Mesenteric fat pad (tissue), 1 donor: ENCODE measurements at places on chromosomes 6 and 20. TPM values are rescaled to one million over a fixed set of nuclear protein-coding genes. Genes with fewer than 3 reads are reported as not detected.

Gene PTCHD4
- total RNA-seq, result 1.4 TPM

DNA sequence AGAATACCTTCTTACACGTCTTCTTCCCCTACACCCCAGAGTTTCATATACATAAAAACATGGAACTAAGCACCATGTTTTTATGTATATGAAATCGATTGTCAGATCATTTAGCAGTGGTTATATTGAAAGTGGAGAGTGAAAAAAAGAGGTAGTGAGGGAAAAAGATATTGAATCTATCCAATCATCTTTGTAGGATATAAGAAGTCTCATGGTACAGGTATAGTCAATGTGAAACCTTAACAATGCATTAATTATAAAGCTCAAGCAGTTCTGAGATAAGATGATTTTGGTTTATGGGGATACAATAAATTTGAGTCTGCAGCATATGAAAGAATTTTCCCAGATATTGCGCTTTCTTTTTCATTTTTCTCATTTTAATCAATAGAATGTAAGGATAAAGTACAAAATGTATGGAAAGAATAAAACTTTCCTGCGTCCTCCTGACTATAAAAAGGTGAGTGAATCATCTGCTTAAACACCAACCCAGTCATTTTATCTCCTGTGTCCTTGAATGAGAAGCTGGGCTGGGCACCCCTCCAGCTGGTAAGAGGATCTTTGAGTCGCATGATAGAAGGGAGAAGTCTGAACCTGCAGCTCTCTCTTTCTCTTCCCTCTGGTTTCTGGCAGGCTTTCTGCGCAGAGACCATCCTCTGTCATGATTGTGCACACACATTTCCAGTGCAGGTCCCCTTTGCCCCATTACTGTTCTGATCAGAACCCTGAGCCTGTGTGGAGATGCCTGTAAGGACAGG is 28.1 kb upstream of the AKIRIN2 start:
- DNase-seq, result no peak

DNA sequence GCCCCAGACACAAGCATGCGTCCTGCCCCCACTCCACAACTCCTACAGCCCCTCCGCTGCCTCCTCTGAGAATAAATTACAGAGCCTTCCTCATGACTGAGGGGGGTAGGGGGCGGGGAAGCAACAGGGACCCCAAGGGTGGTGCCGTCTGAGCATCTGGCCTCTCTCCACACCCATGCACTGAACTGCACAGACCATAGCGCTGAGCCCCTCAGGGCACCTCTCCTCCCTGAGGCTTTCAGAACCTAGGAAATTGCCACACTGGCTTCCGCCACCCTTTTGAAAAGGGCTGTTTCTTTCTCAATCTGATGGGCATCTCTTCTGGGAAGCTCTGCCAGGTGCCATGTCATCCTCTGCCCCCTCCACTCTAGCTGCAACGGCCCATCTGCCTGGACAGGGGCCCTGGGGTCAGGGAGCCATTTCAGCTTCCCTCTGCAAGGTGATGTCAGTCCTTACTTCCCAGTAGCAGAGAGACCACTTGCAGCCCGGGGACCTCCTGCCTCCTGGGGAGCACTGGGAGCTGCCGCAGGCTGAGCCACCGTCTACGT is 2.5 kb downstream of the CST7 start:
- peak; percentile 78 for DNase-seq

- no peak for DNase-seq
Measured at GRCh38 chr20:59666586-59666985, 62.2 kb downstream of the PHACTR3 start.

Gene B3GALT4
- 10.7 TPM for total RNA-seq

DNA sequence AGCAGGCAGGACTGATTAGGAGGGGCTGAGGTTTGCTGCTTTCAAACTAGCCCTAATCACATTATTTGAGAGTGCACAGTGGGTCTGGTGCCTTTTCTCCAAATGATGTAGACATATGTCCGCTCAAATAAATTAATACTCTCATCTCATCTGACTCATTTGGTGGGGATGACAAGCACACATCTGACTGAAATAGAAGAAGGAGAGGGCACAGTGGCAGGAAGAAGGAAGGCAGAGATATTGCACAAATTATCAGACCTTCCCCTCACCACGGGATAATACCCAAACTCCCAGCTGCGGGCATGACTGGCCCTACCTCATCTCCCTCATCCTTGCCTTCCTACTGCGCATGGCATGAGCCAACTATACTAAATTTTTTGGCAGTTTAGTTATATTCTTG is 33.9 kb upstream of the TNFRSF21 start:
- DNase-seq, result no peak

GRCh38 chr6:45447716-45448115 is 70.0 kb upstream of the SUPT3H start:
- DNase-seq, result no peak

DNA sequence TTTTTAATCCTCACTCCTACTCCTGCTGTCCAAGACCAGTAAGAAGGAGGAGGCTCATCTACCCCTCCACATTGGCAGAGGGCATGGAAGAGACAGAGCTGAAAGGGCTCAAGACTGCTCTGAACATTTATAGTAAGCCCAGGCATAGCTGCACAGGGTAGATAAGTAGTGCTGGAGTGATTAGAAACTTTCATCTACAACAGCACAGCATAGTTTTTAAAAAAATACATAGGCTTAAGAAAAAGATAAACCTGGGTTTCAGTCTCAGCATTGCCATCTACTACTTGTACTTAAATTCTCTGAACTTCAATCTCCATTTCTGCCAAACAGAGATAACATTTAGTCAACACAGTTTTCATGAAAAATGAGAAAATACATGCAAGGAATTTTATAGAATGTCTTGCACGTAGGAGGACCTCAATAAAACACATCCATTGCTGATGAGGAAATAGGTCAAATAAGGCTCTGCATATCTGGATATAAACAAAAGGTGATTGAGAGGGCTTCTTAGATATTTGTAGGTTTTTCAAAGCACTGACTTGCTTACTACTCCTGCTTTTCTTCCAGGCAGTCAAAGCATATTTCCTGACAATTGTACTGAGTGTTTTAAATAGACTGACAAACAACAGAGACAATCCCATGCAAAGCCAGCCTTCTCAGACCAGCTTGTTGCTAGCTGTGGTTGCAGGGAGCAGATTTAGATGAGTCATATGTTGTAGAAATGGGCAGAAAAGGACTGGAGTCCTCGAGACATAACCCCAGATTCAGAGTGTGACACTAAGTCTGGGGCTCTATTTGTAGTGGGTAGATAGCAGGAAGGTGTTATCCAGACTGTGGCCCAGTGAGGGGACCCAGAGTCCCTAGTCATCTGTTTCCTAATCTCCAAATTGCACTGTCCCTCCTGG is 107.4 kb upstream of the TAB2 start:
- DNase-seq, result no peak

DNA sequence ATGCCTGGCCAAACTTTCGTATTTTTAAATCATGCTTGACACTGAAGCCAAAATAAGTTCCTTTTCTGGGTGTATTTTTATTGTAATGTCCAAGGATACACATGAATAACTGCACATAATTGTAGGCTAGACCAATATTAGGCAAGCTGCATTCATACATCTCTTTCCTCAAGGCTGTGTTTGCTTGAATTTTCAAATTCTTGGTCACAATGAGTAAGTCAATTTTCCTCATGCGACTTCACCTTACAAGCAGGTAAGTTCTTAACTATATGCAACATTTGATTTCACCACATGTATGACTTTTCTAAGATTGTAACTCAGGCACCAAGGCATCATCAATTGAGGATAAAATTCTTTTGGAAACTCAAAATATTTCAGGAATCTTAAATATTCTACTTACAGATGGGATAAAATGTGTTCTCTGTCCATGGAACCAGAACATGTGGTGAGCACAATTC is 112.4 kb upstream of the ZNF217 start:
- DNase-seq, result no peak

Gene PPIL6
- total RNA-seq, result 2.3 TPM

Gene NELFCD
- total RNA-seq, result 43.9 TPM

DNA sequence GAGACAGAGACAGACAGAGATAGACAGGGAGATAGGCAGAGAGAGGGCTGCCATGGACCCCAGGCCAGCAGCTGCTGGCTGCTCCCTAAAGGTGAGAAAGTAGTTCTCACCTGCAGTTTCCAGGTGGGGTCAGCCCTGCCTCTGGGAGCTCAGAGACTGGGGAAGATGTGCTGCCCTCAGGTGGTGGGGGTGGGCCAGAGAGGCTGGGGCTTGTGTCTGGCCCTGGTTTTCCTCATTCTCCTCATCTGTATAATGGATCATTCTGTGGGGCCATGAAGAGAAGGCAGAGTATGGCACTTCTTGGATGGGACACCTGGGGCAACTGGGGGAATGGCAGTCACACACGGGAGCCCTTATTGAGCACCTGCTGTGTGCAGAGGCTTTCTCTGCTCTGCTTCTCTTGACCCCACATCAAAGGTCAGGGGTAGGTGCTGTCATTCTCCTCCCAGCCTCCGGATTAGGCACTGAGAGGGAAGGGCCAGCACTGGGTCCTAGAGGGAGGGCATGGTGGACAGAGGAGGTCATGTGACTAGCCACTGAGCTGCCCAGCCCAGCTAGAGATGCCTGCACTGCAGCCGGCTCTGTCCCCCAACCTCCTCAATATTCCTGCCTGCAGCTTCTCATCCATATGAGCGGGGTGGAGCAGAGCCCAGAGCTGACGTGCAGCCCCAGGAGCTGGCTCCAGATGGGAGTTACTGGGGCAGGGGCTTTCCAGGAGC is 4.1 kb downstream of the ANGPT4 start:
- DNase-seq, result peak; percentile 65

DNA sequence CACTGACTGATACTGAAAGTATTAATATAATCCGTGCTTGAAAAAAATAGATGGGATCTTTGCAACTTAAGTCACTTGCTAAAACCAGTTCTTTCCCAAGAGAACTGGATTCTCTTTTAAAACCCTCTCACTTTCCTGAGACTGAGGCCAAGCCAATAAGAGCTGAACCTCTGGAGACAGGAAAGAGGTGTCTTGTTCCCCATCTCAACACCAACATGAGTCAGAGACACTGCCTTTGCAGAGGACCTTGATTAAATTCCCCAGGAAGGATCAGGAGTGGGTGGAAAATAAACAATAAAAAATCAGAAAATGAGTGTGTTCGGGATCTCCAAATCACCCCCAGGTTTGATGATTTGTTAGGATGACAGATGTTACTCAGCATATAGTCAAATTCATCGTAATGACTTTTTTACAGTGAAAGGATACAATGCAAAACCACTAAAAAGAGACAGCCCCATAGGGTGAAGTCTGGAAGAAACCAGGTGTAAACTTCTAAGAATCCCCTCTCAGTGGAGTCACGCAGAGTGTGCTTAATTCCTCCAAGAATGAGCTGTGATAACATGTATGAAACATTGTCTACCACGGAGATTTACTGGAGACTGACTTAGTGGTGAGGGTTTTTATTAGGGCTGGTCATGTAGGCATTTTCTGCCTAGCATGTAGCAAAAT is 122.8 kb upstream of the BEND3 start:
- no peak for DNase-seq

Gene C4A
- total RNA-seq, result 36.2 TPM

DNA sequence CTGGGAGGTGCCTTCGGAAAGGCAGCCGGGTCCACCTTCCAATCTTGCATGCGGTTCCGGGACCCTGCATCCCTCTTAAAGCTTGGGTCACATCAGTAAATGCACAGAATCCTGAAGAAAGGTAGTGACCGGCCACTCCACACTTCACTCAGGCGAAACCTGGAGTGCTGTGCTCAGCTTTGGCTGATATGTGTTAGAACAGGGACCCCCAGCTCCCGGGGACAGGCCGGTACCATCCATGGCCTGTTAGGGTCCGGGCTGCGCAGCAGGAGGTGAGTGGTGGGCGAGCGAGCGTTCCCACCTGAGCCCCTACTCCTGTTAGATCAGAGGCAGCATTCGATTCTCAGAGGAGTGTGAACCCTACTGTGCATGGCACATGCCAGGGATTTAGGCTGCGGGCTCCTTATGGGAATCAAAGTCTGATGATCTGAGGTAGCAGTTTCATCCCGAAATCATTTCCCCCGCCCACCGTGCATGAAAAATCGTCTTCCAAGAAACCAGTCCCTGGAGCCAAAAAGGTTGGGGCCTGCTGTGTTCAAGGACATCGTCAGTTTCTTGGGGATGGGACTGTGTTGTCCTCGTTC is 143.0 kb downstream of the ERMARD start:
- peak; percentile 41 for DNase-seq

DNA sequence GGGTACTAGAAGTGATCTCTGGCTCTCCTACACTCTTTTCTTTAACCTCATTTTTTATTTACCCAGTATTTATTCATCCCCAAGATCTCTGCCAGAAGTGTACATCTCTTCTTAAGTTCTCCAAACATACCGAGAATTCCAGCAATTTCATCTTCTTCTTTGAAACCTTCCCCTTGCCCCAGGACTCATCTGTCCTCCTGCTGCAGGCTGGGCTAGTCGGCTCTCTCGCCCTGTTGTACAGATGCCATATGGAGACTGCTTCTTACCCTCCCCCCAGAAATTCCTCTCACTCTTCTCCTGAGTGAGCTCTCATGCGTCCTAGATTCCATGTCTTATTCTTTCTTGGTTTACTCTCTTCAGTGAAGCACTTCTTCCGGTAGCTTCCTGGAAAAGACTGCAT is 21.9 kb upstream of the PNRC1 start:
- no peak for DNase-seq

GRCh38 chr20:1463971-1464570 is 2.6 kb downstream of the NSFL1C start:
- no peak for DNase-seq

- DNase-seq, result no peak
Measured at GRCh38 chr6:101263596-101263995, 129.9 kb upstream of the GRIK2 start.

GRCh38 chr6:53618219-53618618 is 47.3 kb downstream of the KLHL31 start:
- no peak for DNase-seq

Gene VGLL2
- not detected for total RNA-seq

- DNase-seq, result no peak
Measured at GRCh38 chr6:139124887-139125672, 9.8 kb upstream of the HECA start.

Gene ZGPAT
- total RNA-seq, result 26.7 TPM

GRCh38 chr6:108720827-108721226 is 127.4 kb upstream of the ARMC2 start:
- no peak for DNase-seq

Gene TTK
- 0.58 TPM for total RNA-seq

DNA sequence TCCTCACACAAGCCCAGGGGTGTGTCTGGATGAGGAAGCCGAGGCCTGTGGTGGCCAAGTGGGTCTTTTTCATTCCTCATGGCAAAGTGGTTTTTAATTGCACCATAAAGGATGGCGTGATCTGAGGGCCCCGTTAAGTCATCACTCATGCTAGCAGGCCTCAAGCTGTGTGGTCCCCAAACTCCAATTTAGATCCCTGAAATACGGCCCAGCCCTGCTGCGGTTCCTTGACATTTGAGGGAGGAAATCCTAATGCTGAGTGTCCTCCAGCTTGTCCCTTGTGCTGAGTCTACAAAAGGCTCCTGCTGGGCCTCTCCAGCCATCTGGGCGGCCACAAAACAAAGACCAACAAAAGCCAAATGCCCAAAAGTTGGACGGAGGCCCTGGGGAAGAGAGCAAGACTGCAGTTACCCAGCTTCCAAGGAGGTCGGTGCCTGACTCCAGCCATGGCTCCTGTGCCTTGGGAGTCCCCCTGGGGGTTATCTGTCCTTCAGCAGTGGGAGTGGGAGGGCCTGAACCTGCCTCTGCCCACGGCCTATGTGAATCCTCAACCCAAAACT is 162.3 kb upstream of the PDE10A start:
- no peak for DNase-seq
